ENCODE measurements at places on chromosomes 13 and 19.

DNA sequence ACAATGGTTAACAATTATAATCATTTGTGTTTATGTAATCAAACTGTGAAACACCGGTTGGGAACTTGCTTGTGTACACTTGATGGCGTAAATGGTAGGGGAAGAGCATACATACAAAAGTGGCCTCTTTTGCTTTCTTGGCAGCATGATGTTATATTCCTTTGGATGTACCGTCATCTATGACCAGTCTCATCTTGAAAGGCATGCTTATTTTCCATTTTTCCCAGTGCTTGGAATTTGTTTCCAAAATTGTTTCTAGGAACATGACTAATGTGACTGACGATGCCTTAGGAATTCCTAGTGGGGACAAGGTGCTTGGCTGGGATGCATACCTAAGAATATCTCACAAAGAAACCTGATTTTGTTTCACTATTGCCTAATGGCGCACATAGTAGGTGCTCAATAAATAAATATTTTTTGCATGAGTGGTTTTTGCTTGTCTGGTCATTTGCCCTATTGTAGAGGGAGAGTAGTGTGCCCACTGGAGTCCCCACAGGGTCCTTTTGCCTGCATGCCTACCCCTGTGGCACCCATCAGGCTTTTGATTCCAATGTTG, 45.5 kb downstream of the SAE1 start:
- no peak for DNase-seq

- DNase-seq = no peak
Measured at GRCh38 chr13:98510156-98510509, 66.8 kb downstream of the STK24 start.

DNA sequence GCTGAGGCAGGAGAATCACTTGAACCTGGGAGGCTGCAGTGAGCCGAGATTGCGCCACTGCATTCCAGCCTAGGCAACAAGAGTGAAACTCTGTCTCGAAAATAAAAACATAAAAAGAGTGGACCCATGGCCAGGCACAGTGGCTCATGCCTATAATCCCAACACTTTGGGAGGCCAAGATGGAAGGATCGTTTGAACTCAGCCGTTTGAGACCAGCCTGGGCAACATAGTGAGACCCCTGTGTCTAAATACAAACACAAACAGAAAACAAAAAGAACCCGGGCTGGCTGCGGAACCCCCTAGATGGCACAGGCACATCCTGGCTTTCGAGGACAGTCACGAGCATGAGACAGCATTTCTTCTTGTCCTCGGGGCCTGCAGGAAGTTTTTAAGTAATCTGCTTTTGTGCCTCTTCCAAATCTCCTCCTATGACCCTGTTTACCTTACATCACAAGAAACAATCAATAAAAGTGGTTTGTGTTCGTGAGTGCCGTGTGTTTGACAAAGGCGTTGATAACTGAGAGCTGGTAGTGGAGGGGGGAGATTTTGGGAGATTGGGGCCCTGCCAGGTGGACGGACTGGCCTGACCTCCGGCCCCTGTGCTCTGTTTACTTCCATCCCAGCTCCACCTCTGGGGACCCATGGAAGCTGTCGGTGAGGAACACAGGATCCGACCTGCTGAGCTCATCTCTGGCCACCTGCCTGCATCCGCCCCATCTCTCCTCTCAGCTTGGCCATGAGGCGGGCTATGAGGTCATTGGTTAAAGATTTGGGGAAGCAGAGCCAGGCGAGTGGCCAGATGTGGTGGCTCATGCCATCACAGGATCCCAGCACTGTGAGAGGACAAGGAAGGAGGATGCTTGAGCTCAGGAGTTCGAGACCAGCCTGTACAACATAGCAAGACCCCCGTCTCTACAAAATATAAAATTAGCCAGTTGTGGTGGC, 5.9 kb upstream of the GDF15 start:
- peak; percentile 84 for DNase-seq

DNA sequence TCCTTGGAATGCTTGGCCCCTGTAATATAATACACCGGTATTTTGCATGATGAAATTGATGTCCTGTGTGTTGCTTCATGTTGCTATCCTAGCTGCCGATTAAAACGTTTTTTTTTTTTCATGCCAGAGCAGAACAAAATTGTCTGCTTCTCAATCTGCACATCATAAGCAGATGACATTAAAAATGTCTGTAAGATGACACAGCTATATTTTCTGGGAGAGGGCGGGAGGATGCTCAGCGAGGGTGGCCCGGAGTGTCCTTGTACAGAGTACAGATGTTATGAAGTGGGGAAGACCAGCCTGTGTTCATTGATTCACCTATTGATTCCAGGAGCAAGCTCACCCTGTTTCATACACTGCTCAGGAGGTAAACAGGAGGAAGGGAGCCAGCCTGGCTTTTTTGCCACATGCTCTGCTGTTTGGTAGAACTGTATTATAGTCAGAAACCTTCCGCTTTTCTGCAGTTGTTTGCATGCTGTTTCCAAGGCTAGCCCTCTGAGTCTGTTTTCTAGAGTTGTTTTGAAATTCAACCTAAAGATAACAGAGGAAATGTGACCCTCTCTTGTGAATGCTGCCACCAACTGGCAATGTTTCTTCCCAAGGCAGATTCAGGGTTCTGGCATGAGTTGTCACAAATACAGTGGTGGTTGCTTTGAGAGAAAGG, 4.7 kb upstream of the IRS2 start:
- no peak for DNase-seq

GRCh38 chr13:112345826-112346172, 30.4 kb upstream of the SPACA7 start:
- DNase-seq = no peak

DNA sequence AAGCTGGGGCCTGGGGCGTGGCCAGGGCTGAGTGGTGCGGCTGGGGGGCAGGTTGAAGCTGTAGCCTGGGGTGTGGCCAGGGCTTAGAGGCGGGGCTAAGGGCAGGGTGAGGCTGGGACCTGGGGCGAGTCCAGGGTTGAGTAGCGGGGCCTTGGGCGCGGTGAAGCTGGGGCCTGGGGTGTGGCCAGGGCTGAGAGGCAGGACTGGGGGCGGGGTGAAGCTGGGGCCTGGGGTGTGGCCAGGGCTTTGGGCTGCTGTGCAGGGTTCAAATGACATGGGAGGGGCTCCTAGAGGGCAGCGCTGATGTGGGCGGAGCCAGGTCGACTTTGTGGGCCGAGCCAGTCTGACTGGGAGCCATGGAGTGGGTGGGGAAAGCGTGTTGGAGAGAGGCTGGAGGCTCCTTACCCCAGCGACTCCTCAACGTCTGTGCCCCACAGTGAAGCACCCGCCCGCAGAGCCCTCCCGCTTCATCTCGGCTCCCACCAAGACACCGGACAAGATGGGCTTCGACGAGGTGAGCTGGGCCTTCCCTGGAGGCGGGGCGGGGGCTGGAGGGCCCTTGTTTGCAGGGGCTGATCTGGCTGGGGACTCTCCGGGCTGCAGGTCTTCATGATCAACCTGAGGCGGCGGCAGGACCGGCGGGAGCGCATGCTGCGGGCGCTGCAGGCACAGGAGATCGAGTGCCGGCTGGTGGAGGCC, 21.5 kb downstream of the COLGALT1 start:
- DNase-seq = no peak

DNA sequence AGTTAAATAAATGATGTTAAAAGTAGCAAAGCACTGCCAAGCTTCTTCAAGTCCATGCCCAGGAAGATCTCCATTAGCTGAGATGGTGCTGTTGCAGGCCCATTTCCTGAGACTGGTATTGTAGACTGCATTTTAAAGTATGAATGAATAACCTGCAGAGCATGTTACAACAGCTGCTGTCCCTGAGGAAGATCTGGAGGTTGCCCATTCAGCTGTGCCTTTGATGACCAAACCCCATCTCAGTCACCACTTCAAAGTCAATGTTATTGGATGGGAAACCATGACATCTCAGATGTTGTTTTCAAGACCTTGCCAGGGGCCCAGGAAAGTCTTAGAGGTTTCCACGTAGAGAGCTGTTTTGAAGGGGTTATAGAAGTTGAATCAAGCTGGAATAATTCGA, 281.3 kb downstream of the MTUS2 start:
- no peak for DNase-seq

- DNase-seq = no peak
Measured at GRCh38 chr13:113365583-113365970, 1.6 kb upstream of the GRTP1 start.

DNA sequence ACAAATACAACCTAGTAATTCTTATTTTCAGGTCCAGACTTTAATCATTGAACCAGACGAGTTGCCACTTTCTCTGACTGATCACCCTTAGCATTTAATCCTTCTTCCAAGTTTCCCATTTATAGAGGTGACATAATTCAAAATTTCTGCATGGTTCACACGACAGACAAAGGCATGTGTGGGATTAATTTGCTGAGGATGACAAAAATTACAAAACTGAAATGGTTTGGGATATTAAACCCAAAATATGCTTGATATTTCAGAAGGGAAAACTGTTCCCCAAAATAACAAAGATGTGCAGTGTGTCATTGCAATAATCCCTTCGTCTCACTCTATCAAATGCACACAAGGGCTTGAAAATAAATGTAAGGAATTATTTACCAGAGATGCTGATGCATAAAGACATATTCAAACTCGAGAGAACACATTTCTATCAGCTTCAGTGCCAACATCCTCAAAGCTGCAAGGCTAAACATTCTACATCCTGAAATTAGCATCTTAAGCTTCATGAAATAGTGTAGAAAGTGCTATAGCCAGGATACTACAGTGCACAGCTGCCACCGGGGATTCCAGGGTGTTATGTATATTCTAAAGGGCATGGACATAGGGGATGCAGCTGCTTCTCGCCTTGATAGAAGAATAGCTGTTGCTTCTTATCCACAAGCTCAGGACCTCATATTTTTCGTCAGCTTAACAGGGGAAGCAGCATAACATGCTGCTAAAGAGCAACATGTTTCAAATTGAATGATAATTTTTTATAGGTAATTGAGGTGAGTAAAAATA, 198.7 kb upstream of the SLITRK1 start:
- no peak for DNase-seq

Data from AG09319 (cell line).